Fibroblast of lung (primary cell): ENCODE measurements at places on chromosomes 1 and 21.

GRCh38 chr1:40697436-40697835, 5.9 kb downstream of the NFYC start:
- no peak for DNase-seq

GRCh38 chr1:103509250-103509649, 16.2 kb upstream of the RNPC3 start:
- DNase-seq, result no peak

DNA sequence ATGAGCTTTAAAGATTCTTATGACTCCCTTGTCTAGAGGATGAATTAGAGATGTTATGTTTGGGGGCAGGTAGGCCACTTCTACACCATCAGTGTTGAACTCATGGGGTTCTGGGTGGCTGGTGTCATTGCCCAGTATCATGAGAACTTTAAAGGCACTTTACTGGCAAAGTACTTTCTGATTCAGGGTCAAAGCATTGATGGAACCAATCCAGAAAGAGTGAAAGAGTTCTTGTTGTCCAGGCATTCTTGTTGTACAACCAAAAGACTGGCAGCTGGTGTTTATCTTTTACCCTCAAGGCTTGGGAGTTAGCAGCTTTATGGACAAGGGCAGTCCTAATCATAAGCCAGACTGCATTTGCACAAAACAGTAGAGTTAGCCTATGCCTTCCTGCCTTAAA, 673.0 kb downstream of the USP25 start:
- DNase-seq, result no peak

DNA sequence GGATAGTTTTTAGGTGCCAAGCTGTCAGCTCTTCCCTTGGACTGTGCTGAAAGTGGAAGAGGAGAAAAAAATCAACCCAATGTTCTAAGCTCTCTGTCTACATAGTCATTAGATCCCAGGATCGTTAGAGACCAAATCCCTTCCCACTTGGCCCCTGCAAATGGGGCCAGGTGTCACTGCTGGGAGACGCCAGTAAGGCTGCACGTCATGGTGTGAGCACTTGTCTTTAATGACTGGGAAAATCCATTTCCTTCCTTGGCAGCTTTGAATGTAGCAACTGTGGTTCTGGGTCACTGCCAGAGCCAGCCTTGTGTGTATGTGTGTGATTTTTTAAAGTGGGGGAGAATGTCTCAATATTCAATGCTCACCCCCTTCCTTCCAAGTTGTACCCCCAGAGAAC, 59.9 kb downstream of the MAN1C1 start:
- DNase-seq, result no peak

DNA sequence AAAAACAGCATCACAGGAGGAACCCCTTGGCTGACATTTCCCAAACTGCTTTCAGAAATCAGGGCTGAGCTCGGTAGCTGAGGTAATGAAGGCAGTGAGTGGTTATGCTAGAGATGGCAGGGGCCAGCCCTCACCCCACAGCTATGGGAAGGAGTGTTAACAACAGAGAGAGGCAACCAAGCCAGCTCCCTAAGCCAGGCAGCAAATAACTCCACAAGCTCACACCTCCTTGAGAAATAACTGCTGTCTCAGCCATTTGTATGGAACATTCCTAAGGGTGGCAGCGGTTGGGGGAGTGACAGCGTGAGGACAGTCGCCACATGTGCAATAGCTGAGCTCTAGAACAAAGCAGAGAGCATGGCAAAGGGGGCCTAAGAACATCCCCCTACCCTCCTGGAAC, 42.6 kb downstream of the LMX1A start:
- DNase-seq, result no peak

GRCh38 chr1:26268290-26269197, 11.3 kb upstream of the SH3BGRL3 start:
- DNase-seq, result no peak

- peak; percentile 75 for DNase-seq
Observed at GRCh38 chr1:192453360-192453992, 122.1 kb upstream of the RGS1 start.

DNA sequence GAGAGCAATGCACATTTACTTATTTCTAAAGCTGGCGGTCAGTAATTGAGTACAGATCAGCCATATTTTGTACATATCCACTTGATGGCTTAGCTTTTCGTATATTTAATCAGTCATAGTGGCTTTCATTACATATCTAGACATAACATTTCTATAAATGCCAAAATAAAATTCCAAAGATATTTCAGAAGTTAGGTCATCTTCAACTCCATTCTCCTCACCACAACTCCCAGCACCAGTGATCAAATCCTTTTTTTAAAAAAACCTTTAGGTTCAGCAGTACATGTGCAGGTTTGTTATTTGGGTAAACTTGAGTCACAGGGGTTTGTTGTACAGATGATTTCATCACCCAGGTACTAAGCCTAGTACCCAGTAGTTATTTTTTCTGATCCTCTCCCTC, 53.9 kb upstream of the GNG4 start:
- peak; percentile 70 for DNase-seq

GRCh38 chr1:21872445-21873079, 60.5 kb downstream of the LDLRAD2 start:
- DNase-seq, result no peak

- no peak for DNase-seq
Observed at GRCh38 chr1:155932487-155932886, 1.7 kb downstream of the KHDC4 start.

- DNase-seq, result no peak
Observed at GRCh38 chr1:34808051-34808810, 15.4 kb downstream of the GJA4 start.

DNA sequence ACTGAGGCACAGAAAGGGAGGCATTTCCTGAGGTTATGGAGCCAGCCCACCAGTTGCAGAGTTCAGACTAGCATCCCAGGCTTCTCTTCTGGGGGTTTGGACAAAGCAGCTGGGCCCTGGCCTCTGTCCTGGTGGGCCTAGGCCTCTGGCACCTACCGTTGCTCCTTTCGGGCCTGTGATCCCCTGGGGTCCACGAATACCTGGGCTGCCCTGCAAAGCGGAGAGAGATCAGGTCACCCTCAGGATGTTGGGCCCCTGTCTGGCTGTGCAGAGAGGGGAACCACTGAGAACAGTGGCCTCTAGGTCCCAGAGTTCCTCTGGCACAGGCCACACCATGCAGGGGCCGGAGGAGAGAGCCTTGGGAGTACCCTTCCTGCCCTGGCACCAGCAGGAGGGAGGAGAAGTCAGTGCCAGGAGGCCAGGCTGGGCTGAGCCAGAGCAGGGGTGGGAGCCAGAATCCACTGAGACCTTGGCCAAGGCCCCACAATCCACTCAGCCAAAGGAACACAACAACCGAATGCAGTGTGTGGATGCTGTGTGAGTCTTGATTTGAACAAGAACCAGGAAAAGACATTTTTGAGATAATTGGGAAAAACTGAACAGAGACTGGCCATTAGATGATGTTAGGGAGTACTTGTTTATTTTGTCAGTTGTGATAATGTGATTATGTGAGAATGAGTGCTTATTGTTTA, 8.9 kb downstream of the COL9A2 start:
- DNase-seq, result no peak

- DNase-seq, result no peak
Observed at GRCh38 chr1:109522026-109522425, 12.5 kb upstream of the AMIGO1 start.

DNA sequence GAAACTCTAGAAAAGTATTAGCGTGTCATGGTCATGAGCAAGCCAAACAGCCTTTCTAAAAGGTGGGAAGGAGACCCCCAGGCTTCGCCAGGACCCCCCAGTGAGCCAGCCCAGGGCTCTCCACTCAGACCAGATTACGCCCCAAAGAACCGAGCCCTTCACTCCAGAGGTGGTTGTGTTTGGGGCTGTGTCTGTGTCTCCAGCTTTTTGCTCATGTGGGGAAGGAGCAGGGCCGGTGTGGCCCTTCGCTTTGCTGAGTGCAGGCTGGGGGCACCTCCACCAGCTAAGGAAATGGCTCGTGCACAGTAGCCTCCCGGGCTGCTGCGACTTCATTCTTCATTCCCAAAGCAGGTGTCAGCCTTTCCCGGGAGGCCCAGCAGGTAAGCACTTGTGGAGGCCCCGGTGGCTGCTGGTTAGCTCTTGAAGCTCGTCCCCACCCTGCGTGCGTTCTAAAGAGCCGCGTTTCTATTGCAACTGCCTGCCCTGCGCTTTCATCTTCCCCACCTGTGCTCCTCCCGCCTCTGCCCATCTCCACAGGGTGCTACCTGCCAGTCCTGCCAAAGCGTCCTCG, 531 bp downstream of the TSPEAR start:
- no peak for DNase-seq

GRCh38 chr1:205519541-205520131, 15.2 kb downstream of the CDK18 start:
- no peak for DNase-seq

GRCh38 chr1:180567654-180568053, 8.9 kb downstream of the OVAAL start:
- DNase-seq, result no peak

- DNase-seq, result no peak
Observed at GRCh38 chr21:45096217-45096616, 21.8 kb downstream of the ADARB1 start.

- DNase-seq, result no peak
Observed at GRCh38 chr1:26553942-26554682, 24.6 kb downstream of the RPS6KA1 start.

GRCh38 chr1:1191734-1192133, 14.7 kb downstream of the TNFRSF18 start:
- DNase-seq, result no peak

DNA sequence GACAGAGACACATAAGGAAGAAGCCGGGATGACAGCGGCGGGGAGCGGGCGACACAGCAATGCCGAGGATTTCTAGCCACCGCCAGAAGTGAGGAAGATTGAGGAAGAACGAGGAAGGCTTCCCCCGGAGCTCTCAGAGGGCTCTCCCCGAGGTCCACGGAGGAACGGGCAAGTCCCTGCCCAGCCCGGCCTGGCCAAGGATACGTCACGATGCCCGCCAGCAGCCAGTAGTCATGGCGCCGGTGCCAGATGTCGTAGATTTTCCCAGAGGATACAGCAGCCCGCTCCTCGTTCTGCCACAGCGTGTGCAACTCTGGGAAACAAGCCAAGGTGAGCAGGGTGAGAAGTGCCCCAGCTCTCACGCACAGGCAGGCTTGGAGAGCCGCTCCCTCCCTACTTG, 65.9 kb downstream of the KCNAB2 start:
- DNase-seq, result no peak

- DNase-seq, result no peak
Observed at GRCh38 chr1:5730272-5731109, 261.7 kb downstream of the NPHP4 start.

DNA sequence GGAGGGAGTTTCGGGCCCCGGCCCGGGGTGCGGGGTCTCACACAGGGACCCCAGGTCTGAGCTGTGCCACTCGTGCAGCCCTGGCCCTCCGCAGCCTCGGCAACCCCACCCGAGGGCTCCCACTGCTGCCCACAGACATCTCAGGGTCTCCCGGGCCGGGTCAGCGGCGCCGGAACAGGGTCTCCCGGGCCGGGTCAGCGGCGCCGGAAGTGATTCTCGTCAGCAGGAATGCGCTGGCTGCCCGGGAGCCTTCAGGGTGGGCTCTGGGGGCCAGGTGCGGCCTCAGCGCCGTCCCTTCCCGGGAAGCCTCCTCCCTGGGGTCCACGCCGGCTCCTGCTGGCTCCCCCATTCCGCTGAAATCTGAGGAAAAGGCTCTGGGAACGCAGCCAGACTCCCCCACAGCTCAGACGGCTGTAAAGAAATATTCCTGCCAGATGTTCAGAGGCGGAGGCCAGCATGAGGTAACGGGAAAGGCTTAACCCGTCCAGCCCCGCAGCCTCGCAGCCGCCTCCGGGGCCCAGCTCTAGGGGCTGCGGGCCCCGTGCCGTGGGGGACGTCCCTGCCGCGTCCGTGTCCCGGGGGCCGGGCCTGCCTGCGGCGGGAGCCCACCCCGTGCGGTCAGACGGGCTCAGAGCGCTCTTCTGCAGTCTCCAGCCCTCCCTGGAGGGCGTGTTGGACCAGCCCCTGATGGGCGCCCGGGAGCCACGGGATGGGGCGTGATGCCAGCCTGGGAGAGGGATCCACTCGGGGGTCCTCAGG, 8.7 kb upstream of the COL6A1 start:
- peak; percentile 85 for DNase-seq

- DNase-seq, result no peak
Observed at GRCh38 chr21:36397606-36398005, 12.4 kb downstream of the CHAF1B start.

DNA sequence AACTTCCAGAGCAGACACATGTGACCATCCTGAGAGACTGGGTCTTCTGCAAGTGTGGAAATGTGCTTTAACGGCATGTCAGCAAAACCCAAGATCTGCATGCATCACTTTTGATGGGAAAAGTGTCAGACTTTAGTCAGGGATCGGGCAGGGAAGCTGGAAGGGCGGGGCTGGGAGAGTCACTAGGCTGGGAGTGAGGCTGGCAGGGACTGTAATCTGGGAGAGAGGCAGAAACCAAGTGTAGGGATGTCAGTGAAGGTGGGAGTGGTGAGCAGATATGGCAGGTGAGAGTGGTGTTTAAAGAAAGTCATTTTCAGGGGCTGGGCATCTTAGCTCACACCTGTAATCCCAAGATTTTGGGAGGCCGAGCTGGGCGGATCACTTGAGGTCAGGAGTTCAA, 11.3 kb downstream of the CDA start:
- DNase-seq, result no peak

GRCh38 chr1:50300297-50300696, 122.9 kb downstream of the DMRTA2 start:
- DNase-seq, result no peak

DNA sequence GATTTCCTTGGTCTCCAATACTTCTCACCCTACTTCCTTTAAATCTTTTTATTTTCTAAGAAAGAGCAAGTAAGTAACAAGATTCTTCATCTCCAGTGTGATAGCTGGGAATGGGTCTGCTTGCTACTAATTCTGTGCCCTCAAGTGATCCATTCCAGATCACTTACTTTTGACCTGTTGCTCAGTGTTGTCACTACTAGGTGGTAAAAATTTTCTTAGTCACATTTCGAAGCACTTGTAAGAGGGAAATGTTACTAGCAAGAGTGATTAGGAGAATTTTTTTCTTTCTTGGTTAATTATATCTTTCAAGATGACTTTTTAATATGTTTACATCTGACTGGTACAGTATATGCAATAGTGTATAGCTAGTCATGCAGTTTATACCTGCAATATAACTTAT, 2.2 kb downstream of the UBAP2L start:
- DNase-seq, result no peak

DNA sequence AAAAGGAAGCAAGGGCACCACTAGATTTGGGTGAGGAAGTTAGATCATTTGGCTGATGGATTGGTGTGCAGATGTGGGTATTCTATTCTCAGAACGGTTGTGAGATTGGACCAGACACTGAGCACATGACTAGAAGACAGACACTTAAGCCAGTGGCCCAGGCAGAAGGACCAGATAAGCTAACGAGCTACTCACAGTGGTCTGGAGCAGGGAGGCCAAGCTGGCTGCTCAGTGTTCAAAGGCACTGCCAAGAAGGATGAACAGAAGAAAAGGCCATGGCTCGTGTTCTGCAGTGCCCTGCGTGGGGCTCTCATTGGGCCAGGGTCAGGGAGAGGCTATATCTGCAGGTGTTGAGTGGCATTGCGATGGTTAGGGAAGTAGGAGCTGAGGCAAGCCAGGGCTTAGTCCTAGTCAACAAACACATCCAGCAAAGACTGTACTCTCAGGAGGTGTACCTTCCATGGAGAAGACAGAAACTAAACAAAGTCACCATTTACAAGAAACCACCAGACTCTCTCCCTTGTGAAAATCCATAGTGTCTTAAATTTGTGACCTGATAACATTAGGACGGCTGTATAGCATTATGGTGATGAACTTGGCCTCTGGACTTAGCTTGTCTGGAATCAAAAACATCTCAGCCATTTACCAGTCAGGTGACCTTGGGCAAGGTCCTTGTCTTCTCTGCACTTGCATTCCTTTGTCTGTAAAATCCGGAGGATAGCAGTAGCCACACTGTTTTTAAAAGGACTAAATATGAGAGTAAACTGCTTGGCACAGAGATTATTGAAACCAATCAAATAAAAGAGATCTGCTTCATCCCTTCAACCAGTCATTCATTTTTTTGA, 274.5 kb downstream of the SIPA1L2 start:
- DNase-seq, result no peak
